ENCODE measurements at places on chromosomes 12 and 14.

- DNase-seq = no peak
Measured at GRCh38 chr12:123390498-123391426, 6.8 kb downstream of the KMT5A start.

DNA sequence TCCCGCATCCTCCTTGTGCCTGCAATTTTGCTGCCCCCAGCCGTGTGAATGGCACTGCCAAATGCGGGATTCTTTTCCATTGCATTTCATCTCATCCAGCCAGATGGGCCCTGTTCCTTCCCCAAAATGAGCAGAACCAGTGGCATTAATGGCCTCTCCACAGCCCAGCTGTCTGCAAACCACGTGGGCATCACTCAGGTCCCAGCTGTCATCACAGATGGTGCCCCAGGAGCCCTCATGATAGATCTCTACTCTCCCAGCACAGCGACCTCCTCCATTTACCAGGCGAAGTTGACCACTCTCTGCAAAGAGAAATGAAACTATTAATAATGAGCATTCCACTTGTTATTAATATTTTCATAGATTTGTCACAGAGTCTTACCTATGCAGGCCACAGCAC is 17.1 kb downstream of the CD163 start:
- DNase-seq = no peak

- no peak for DNase-seq
Measured at GRCh38 chr12:113276306-113276705, 55.0 kb downstream of the TPCN1 start.

DNA sequence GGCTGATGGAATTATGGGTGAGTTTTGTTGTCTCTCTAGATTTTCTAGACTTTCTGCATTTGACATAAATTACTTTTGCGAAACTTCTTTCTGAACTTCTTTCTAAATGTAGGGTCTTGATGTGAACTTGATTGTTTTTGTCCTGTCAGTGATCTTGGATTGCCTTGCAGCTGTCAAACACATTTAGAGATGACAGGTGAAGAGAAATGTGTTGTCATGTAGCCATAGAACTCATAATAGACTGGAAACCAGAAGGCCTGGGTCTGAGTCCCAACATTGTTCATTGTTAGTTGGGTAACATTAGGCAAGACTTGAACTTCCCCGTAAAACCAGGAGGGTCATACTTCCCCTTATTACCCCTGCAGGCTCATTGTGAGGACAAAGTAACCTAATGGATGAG is 109.0 kb downstream of the LRIG3 start:
- no peak for DNase-seq

GRCh38 chr12:77600468-77600843 is 230.2 kb upstream of the NAV3 start:
- no peak for DNase-seq
